ENCODE measurements at places on chromosomes 5 and 9.

DNA sequence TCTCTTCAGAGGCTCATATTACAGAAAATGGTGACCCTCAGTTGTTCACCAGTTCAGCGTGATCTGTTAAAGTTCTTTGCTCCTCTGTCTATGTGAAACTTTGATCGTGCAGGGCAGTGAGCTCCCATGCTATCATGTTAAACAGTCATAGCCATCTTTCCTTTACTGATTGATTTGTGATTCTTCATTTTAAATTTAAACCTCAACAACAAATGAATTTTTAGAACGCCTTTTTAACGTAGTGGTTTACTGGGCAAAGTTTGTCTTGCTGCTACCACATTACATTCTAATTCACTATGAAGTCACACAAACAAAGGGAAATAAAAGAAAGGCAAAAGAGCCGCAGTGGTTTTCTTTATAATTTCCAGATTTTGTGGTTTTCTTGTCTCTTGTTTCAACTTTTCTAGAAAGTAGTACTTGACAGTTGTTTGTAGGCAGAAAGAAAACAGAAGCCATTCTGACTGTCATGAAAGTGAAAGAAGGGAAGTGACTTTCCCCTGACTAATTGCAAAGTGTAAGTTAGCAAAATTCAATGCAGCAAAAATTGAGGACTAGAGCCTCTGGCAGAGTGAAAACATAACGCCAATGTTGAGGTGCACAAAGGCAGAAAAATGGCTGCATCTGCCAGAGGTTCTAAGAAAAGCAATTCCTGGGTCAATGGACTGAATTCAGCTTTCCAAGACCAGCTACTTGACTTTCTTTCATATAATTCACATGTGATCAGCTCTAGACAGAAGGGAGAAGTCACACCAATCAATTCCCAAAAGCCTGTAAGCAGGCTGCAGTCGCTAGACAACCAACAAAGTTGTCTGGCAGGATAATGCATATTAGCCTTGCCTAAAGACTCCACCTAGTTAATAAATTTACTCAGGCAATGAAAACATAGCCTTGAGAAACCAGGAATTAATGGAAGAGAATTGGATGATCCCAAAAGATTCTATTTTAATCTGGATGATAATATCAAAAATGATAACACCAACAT, 7.1 kb upstream of the IFNA6 start:
- H3K4me3 ChIP-seq: no peak overlapping the region
- no peaks in the 10 kb centered on the region for H3K4me1 ChIP-seq
- peak; percentile 37 for DNase-seq

DNA sequence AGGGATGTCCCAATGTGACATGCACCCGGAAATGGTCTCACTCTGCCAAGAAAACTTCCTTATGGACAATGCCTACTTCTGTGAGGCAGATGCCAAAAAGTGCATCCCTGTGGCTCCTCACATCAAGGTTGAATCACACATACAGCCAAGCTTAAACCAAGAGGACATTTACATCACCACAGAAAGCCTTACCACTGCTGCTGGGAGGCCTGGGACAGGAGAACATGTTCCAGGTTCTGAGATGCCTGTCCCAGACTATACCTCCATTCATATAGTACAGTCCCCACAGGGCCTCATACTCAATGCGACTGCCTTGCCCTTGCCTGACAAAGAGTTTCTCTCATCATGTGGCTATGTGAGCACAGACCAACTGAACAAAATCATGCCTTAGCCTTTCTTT, 37.6 kb upstream of the CCDC152 start:
- no peaks in the 10 kb centered on the region for H3K4me1 ChIP-seq
- no peak overlapping the region for H3K4me3 ChIP-seq
- H3K27me3 ChIP-seq: no peaks in the 10 kb centered on the region
- DNase-seq: no peak
- H3K36me3 ChIP-seq: peaks cover 11% of the 10 kb centered on the region

DNA sequence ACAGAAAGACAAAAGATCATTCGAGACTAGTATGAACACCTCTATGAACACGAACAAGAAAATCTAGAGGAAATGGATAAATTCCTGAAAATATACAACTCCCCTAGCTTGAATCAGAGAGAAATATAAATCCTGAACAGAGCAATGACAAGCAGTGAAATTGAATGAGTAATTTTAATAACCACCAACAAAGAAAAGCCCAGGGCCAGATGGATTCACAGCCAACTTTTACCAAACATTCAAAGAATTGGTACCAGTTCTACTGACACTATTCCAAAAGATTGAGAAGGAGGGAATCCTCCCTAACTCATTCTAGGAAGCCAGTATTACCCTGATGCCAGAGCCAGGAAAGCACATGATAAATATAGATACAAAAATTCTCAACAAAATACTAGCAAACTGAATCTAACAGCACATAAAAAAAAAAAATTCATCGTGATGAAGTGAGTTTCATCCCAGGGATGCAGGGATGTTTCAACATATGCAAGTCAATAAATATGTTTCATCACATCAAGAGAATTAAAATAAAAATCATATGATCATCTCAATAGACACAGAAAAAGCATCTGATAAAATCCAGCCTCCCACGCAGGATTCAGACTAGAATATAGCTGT, 25.2 kb upstream of the PTGER4 start:
- H3K27me3 ChIP-seq: no peaks in the 10 kb centered on the region
- H3K4me3 ChIP-seq: no peak overlapping the region
- no peaks in the 10 kb centered on the region for H3K36me3 ChIP-seq
- H3K27ac ChIP-seq: no peak overlapping the region
- DNase-seq: no peak

DNA sequence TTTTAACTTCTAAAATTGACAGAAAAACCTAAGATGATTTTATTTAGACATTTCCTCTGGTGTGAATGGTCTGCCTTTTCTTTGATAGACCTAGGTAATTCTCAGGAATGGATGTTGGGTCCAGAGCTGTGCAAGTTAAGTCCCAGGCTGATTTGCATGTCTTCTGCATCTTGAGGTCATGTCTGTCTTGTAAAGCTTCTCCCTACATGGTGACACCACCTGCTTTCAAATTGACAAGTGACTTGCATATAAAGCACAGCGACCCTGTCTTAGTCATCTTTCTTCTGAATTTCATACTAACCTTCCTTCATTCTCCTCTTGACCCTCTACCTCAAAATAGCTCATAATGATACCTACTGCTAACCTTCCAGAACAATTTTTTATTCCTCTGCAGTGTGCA, 29.2 kb downstream of the OSTF1 start:
- no peaks in the 10 kb centered on the region for H3K4me1 ChIP-seq
- no peak overlapping the region for H3K27ac ChIP-seq
- peaks cover 7% of the 10 kb centered on the region for H3K36me3 ChIP-seq
- H3K27me3 ChIP-seq: no peaks in the 10 kb centered on the region

- peaks cover 16% of the 10 kb centered on the region for H3K4me1 ChIP-seq
- no peak for DNase-seq
- H3K27me3 ChIP-seq: no peaks in the 10 kb centered on the region
- H3K36me3 ChIP-seq: peaks cover 87% of the 10 kb centered on the region
- no peak overlapping the region for H3K27ac ChIP-seq
- H3K4me3 ChIP-seq: no peak overlapping the region
These were observed 14.5 kb downstream of the PHF19 start for GRCh38 chr9:120862452-120862851.

GRCh38 chr9:79152306-79152705, 419.5 kb upstream of the TLE4 start:
- no peak for DNase-seq
- no peak overlapping the region for H3K4me3 ChIP-seq
- no peaks in the 10 kb centered on the region for H3K36me3 ChIP-seq
- H3K27ac ChIP-seq: no peak overlapping the region
- no peaks in the 10 kb centered on the region for H3K27me3 ChIP-seq

DNA sequence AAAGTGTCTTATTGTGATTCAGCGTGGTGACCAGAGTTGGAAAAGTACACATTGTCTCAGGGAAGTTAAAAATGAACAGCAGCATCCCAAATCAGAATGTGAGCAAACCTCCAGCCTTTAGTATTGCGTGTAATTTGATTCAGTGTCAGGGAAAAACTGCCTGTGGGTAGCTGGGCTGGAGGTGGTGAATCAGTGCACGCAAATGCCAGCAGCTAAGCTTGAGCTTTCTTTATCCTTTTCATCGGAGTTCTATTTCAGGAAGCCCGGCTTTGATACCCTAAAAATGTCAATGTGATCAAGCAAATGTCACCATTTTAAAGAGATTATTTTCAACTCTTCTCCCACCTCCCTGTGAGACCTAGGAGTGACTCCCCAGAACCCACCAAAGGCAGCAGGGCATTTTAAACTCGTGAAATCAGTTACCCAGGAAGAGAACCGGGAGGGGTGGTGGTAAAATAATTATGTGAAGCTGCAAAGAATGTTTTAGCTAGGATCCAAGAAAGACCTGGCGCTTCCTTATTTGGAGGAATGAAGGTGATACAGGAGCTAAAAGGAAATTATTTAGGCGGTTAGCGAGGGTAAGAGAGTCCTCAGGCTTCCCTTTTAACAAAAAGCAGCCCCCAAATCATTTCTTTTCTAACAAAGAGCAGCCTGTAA, 25.7 kb upstream of the C5orf47 start:
- no peaks in the 10 kb centered on the region for H3K36me3 ChIP-seq
- DNase-seq: peak; percentile 42
- H3K4me1 ChIP-seq: peaks cover 3% of the 10 kb centered on the region

DNA sequence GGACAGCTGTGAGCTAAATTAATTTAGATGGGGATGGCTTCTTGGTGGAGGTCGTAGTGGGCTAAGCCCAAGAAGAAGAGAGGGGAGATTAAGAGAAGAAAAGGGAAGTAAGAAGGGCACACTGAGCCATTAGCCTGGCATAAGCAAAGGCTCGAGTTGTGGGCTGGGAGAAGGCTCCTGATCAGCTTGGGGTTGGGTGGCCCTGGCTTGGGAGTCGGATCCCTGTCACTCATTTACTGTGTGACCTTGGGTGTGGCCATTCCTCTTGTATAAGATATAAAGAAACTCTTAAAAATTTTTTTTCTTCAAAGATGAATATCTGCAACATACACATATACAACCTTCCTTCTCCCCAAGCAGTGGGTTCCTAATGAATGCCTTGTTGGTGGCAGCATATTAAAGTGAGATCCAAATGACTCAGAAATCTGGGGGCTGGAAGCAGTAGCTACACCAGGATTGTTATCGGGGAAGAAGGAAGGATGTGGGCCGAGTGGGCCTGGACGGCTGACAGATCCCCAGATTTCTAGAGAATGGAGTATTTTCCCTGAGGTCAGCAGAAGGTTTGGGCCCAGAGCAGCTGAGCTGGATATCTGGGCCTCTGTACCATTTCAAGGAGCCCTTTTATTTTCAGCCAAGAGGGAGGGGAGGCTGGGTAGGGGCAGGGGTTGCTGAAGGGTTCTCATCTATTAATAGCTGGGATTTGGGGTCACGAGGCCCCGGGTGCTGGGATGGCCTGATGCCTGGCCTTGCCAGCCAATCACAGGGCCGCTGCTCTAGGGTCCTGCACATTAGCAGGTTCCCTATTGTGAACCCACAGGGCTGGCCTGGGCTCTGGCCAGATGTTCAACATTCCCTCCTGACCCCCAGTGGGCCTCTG, 52.1 kb downstream of the PPARGC1B start:
- H3K36me3 ChIP-seq: no peaks in the 10 kb centered on the region
- H3K4me1 ChIP-seq: peaks cover 46% of the 10 kb centered on the region
- H3K4me3 ChIP-seq: no peak overlapping the region

GRCh38 chr9:128099932-128100491, 27.5 kb downstream of the PTGES2 start:
- H3K4me3 ChIP-seq: peak overlapping the region; percentile 51
- DNase-seq: peak; percentile 54
- peak overlapping the region; percentile 99 for H3K27ac ChIP-seq
- peaks cover 81% of the 10 kb centered on the region for H3K4me1 ChIP-seq
- no peaks in the 10 kb centered on the region for H3K27me3 ChIP-seq

DNA sequence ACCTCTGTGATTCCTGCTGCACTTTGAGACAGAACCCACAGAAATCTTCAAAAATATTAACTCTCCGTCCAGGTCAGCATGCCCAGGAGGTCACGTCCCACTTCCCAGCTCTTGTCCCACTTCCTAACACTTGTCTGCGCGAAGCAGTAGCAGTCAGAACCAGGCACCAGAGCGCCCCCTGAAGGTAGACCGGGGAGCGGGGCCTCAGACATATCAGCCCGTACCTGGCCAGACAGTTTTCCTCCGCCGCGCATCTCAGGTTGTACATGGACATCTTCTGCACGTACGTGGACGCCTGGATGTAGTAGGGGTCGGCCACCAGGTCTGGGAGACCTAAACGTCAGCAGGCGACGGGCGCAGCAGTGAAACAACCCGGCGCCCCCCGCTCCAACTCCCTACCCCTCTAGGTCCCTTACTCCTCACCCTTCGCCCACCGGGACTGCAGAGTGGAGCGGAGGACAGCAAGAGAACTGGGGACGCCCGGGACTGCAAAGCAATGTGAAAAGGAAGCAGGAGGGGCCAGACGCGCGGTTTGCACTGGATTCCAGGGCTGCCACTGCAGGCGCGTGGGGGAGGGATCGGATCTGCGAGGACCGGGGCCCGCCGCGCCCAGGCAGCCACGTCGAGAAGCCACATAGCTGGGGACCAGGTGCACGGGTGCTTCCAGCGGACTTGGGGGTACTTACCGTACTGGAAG, 1.2 kb downstream of the LOX start:
- peaks cover 13% of the 10 kb centered on the region for H3K4me1 ChIP-seq
- peak overlapping the region; percentile 57 for H3K4me3 ChIP-seq
- DNase-seq: peak; percentile 91
- peaks cover 14% of the 10 kb centered on the region for H3K27me3 ChIP-seq
- H3K27ac ChIP-seq: peak overlapping the region; percentile 94

GRCh38 chr9:34154057-34154456, 24.8 kb upstream of the UBAP1 start:
- no peaks in the 10 kb centered on the region for H3K27me3 ChIP-seq
- H3K36me3 ChIP-seq: no peaks in the 10 kb centered on the region

- no peak for DNase-seq
- no peak overlapping the region for H3K27ac ChIP-seq
- no peaks in the 10 kb centered on the region for H3K4me1 ChIP-seq
- no peaks in the 10 kb centered on the region for H3K27me3 ChIP-seq
- H3K4me3 ChIP-seq: no peak overlapping the region
These were observed 55.8 kb downstream of the JAK2 start for GRCh38 chr9:5040730-5041389.

DNA sequence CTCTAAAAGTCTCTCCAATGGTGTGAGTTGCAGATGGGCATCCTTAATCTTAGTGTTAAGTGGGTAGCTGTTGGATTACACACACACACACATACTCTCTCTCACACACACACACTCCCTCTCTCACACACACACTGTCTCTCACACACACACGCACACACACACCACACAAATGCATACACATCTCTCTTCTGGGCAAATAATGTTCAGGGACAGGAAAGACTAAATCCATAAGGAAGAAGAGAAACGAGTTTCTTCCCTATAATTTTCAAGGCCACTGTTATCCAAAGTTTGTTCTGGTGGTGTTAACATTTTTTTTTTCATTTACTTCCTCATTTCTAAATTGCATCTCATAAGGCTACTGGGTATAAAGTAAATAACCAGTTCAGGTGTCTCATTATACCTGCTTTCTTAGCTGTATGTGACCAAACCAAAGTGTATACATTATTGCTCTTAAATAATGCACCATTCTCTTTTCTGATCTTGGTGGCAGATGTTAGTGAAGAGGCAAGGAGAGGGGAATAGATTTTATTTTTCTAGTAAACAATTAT, 22.5 kb upstream of the CCNH start:
- H3K27ac ChIP-seq: no peak overlapping the region
- no peaks in the 10 kb centered on the region for H3K4me1 ChIP-seq
- H3K36me3 ChIP-seq: no peaks in the 10 kb centered on the region
- no peak for DNase-seq
- no peaks in the 10 kb centered on the region for H3K27me3 ChIP-seq

Measured in muscle of leg (tissue), 16 donors.